ENCODE measurements at places on chromosomes 12 and 14.
A peak's percentile ranks its signal among the peaks of the same experiment; 100 is the strongest.

DNA sequence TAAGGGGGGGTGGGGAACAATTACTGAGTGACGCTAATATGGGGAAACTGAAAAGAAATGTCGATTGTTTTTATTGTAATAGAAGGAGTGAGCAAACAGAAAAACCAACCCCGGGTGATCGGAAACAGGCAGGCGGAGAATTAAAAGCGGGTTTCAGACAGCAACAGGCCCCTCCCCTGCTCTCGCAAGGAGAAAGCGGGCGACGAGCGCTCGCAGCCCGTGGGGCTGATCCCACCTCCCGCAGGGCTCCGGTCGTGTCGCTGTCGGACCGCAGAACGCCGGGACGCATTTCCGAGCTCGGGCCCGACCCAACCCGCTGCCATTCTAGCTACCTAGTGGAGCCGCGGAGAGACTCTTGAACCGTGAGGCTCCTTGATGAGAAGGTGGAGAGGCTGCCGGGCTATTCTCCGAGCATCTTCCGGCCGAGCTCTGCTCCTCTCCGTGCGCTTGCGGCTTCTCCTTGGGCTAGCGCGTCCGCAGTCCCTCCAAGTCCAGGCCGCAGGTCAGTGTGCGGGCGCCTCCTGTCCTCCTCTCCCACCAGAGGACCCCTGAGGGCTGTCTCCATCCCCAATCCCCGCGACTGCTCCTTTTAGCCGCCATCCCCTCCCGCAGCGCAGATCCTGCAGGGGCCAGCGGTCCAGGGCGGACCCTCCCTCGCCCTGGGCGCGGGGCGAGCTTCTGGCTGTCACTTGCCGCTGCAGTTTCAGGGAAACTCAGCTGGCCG lies 4.1 kb upstream of the PAX9 start:
- peak; percentile 15 for DNase-seq

DNA sequence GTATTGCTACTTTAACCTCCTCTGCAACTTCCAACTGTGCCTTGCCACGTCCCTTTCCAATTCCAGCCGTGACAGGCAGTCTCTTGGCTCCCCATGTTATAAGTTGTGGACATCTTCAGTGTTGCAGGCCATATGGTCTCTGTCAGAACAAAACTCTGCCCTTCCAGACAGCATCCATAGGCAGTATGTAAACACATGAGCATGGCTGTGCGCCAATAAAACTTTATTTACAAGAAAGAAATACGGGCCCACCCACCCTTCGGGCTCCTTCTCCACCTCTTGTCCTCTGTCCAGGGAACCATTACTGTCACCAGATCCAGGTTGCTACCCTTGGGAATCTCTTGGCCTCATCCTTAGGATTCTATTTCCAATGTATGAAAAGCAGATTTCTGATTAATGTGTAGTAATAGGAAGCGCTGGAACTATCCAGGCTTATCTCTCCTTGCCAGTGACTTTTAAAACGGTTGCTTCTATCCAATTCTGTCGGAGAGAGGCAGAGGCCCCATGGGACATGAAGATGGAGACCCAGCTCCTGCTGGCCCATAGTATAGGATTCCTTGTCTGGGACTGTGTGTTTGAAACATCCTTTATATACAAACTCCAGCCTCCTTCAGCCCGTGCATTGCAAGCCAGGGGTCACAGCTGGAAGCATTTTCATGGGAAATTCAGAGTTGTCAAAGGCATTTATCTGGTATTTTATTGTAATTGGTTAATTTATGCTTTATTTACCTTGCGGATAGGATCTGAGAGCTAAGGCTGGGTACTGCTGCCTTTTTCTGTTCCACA lies 114.4 kb downstream of the ZNF664 start:
- DNase-seq = no peak

GRCh38 chr14:99155173-99156089 lies 116.6 kb downstream of the BCL11B start:
- no peak for DNase-seq

- DNase-seq = no peak
These were observed 1.2 kb downstream of the FUT8 start for GRCh38 chr14:65413739-65414045.

GRCh38 chr12:58881816-58882215 lies 38.5 kb downstream of the LRIG3 start:
- DNase-seq = no peak

DNA sequence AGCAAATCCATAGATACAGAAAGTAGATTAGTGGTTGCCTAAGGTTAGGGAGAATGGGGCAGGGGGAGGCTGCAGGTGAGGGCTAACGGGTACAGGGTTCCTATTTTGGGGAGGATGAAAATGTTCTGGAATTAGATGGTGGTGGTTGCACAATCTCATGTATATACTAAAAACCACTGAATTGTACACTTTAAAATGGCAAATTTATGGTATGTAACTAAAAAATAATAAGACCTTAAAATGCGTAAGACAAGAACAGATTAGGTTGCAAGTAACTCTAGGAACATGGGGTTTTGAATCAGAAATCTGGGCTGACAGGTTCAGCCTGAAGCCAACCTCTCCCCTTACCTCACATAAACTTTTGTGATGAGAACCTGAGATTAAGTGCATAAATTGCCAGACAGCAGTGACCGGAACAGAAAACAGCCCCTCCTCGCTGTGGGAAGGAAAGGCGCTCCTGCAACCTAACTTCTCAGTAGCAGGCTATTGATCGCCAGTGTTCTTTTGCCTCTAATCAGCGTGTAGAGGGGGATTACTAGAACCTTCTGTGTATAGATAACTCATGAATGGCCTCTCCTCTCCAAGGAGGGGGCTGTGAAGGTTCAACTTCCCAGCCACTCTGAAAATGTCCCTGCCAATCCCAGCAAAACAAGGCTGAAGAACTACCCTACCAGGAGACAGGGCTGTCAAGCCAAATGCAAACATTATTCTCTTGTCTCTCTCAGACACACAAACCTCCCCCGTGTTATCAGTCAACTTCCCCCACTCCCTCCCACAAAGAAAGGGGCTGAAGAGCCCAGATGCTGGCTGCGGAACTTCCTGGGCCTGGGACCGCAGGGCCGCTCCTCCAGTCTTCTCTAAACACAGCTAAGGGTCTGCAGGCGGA lies 1.9 kb downstream of the SSH1 start:
- no peak for DNase-seq

DNA sequence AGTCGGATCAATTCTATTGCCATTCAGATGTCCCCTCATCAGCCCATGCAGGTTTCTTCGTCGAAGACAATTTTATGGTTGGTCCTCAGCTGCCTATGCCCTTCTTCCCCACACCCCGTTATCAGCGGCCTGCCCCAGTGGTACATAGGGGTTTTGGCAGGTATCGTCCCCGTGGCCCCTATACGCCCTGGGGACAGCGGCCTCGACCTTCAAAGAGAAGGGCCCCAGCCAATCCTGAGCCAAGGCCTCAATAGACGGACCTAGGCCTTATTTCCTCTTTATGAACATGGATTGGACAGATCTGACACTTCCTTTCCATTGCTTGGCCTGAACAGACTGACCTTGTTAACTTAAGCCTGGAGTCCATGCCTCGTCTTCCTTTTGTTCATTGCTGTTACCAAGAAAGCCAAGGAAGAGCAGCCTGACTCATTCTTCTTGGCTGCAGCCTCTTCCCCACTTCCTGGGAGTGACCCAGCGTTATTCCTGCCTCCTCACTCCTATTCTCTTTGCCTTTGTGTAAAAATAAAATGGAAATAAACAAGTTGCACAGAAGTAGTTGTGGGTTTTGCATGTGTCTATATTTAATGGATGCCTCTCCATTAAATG lies 156.5 kb upstream of the AMIGO2 start:
- no peak for DNase-seq

Data from NCI-H1092 (cell line).